Aorta (tissue), 5 donors: ENCODE measurements at places on chromosomes 4 and X. TPM values are rescaled to one million over a fixed set of nuclear protein-coding genes. Genes with fewer than 3 reads are reported as not detected.

SPANXA2 gene
- total RNA-seq: not detected

UGT2B11 gene
- total RNA-seq: not detected

SMR3B gene
- not detected for total RNA-seq

SCRG1 gene
- total RNA-seq: 34.6 TPM

TCEAL7 gene
- 12.7 TPM for total RNA-seq

YY2 gene
- 2.9 TPM for total RNA-seq

AMOT gene
- 17.3 TPM for total RNA-seq

DGKK gene
- total RNA-seq: not detected

RAB41 gene
- total RNA-seq: not detected

SPANXA1 gene
- total RNA-seq: not detected

C4orf51 gene
- total RNA-seq: not detected

PAGE1 gene
- total RNA-seq: not detected

PCGF3 gene
- 35.7 TPM for total RNA-seq

CACNA1F gene
- total RNA-seq: 0.06 TPM

HS3ST1 gene
- total RNA-seq: 4.2 TPM

EFHC2 gene
- 0.84 TPM for total RNA-seq

GLRA3 gene
- total RNA-seq: not detected

NALF2 gene
- not detected for total RNA-seq

EMCN gene
- total RNA-seq: 78.1 TPM

PABPC4L gene
- total RNA-seq: 3.0 TPM

DCLK2 gene
- 16.0 TPM for total RNA-seq

DRP2 gene
- 1.9 TPM for total RNA-seq

SLC9B1 gene
- total RNA-seq: 1.6 TPM

CLIC2 gene
- total RNA-seq: 43.6 TPM

AWAT1 gene
- not detected for total RNA-seq

C4orf36 gene
- total RNA-seq: 1.2 TPM
